Stimulated activated CD8-positive, alpha-beta memory T cell treated with anti-CD3 and anti-CD28 coated beads, Interleukin-15, amount 100 ng/mL, for 48 hours (primary cell): ENCODE measurements at places on chromosomes 11 and 22.
A peak's percentile ranks its signal among the peaks of the same experiment; 100 is the strongest.

DNA sequence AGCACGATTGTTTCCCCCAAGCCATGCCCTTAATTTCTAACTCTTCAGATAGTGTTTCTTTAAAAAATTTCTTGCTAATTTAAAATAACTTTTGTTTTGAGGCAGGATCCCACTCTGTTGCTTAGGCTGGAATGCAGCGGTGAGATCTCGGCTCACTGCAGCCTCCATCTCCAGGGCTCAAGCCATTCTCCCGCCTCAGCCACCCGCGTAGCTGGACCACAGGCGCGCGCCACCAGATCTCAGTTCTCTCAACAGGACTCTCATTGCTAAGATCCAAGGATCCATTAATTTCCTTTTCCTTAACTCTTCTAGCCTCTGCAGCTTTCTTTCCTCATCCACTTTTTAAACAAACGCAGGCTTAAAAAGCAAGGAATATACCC is 327 bp upstream of the MED17 start:
- no peak for DNase-seq

DNA sequence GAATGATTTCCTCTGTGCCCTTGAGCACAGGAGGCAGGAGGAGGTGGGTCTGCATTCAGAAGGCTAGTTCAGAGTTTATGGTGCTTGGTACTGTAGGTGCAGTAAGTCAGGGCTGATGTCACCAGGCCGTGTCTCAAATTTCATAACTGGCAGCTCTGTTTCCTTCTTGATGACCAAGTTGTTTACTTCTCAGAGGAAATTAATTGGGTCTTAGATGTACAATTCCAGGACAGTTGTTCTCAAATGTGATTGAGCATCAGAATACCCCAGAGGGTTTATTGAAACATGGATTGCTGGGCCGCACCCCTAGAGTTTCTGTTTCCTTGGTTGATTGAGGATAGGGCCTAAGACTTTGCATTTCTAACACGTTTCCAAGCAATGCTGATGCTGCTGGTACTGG is 6.2 kb downstream of the AMOTL1 start:
- no peak for DNase-seq

DNA sequence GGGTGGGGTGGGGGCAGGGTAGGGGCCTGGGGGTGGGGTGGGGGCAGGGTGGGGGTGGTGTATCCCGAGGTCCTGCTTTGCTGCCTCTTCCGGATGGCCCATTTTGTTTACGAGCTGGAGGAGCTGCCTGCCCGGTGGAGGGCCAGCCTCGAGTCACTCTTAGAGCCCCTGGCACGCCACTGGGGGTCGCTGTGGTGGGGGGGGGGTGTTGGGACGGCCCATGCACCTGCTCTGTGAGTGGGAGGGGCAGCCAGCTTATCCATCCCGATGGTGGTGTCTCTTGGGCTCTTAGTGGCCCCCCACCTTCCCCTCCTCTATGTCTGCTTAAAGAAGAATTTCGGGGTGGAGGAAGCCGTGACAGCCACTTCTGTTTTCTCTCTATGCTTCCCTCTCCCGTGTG is 24.6 kb downstream of the MRGPRD start:
- DNase-seq, result no peak

GRCh38 chr11:134228625-134229024 is 4.2 kb downstream of the VPS26B start:
- DNase-seq, result no peak

- DNase-seq, result no peak
These were observed 162.5 kb downstream of the COMMD9 start for GRCh38 chr11:36126678-36127077.

DNA sequence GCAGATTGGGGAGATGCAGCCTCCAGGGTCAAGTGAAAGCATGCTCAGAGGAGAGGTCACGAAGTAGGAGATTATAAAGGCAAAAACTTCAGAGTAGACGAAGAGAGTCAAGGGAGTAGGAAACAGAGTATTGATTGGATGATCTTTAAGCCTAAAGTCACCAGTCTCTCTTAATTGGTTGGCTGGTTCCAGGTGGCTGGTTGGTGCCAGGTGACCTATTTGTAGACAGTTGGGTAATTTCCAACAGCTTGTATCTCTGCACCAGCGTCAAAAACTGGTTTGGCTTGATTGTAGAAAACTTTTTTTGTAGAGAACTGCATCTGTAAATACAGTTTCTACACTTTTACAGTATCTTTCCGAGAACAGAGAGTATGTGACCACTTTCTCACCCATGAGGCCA is 75.7 kb upstream of the CCDC90B start:
- no peak for DNase-seq

- DNase-seq, result no peak
These were observed 102.7 kb upstream of the CCT8L2 start for GRCh38 chr22:16695261-16695660.

DNA sequence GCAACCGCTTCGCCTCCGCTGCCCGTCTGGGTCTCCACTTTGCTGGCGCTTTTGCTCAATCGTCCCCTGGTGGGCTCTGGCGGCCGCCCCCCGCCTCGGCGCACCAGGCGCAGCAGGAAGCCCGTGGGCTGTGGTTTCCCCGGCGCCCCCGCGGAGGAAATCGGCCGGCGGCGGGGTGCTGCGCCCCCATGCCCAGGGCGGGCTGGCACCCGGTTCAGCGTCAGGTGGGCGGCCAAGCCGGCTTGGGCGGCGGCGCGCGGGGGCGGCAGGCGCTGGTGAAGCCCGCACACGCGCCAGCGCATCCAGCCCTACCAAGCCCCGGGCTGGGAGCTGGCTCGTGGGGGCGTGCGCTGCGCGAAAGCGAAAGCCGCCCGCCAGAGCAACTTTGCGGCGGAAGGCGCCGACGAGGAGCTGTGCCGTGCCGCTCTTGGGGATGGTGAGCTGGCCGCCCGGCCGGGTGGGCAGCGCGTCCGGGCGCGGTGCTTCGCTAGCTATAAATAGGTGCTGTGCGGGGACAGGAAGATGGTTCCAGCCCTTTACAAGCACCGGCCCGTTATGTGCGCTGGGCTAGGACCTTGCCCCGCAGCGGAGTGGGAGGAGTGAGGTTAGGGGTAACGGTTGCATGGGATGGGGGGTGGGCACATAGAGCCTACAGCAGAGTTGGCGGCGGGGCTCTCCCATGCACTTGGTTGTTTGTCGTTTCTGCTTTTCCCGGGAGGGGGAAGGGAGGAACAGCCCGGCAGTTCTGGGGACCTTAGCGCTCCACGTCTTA is 25.0 kb upstream of the SUSD2 start:
- DNase-seq, result peak; percentile 63

- no peak for DNase-seq
These were observed 725.2 kb downstream of the DLG2 start for GRCh38 chr11:84901991-84902390.

DNA sequence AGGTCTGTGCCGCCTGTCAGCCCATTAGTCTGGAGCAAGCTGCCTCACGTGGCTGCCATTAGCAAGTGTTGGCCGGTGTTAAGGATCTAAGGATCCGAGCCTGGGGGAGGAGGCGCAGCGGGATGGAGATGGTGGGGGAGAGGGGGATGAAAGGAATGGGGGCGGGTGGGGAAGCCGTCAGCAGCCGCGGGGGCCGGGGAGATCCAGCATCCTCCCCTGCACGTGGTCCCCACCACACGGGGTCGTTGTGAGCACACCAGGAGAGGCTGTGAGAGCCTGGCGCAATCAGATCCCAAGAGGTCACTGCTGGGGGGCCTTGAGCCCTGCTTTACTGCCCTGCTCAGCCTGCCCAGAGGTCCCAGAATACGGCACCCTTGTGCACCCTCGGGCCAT is 7.3 kb downstream of the CABP7 start:
- DNase-seq, result no peak

GRCh38 chr11:1831338-1832210 is 3.2 kb upstream of the SYT8 start:
- DNase-seq, result no peak

- DNase-seq, result no peak
These were observed 8.9 kb downstream of the ALX4 start for GRCh38 chr11:44300844-44301563.

DNA sequence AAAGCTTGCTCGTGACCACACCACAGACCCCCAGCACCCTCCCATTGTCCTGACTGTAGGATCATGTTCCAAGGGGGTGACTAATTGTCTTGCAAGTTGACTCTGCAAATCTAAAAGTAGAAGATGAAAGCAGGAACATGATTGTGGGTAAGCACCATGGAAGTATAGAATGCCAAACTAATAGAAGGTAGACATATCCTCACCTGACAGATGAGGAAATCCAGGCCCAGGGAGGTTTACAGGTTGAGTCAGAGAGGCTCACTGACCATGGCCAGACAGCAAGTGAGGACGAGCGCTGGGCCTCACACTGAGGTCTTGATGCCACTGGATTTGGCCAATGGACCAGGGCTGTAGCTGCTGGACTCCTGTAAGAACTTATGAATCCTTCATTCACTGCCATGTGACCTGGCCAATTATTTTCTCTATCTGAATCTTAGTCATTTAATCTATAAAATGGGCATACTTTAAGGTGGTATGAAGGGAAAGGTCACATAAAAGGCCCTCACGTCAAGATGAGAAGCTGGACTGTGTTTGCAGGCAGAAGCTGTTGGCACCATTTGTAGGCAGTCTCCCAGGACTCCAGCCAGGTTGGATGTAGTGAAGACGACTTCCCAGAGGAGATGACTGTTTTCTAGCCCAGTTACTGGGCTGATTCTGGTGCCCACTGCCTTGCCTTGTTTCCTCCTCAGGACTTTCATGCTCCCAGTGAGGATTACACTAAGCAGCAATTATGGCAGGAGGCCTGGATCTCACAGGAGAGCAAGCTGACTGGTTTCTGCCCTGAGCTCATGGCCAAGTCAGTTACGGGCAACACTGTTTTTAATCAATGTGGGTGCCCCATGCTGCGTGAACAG is 54.6 kb downstream of the GAB4 start:
- DNase-seq, result no peak

GRCh38 chr11:12213883-12214282 is 103.5 kb downstream of the MICAL2 start:
- DNase-seq, result no peak

GRCh38 chr11:61919705-61920631 is 2.6 kb upstream of the RAB3IL1 start:
- no peak for DNase-seq

DNA sequence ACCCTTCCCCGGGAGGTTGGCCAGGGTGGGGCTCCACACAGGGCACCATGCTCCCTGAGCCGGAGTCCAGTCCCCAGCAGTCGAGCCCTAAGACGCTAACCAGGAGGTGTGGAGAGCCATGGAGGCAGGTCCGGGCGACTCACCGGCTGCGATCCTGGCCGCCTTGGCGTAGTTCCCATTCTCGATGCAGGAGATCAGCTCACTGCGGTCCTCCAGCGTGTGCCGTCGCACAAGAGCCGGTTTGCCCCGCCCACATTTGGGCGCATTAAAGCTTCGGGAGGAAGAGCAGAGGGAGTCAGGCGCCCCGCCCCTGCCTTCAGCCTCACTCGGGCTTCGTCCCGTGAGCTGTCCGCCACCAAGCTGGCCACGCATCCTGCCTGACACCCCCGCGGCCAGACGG is 50.8 kb downstream of the BRD1 start:
- no peak for DNase-seq

GRCh38 chr22:47495110-47495509 is 732.7 kb downstream of the TBC1D22A start:
- no peak for DNase-seq

- DNase-seq, result no peak
These were observed 32.4 kb downstream of the NF2 start for GRCh38 chr22:29635734-29636357.

DNA sequence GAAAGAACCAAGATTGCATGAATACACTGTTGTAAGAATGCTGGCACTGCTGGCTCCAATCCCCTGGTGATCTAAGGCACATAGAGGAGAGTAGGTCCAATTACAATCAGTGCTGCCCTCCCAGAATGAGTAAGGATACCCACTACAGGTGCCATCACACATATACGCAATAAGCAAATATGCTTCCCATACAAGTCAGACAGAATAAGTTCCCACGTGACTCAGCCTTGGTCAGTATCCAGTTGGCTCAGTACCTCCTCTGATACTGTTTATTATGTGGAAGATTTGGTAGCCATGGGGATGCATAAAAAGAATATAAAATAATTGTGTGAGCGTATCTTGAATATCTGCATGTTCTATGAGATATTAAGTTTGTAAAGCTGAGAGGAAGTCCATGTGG is 8.9 kb upstream of the OR2D3 start:
- DNase-seq, result no peak

DNA sequence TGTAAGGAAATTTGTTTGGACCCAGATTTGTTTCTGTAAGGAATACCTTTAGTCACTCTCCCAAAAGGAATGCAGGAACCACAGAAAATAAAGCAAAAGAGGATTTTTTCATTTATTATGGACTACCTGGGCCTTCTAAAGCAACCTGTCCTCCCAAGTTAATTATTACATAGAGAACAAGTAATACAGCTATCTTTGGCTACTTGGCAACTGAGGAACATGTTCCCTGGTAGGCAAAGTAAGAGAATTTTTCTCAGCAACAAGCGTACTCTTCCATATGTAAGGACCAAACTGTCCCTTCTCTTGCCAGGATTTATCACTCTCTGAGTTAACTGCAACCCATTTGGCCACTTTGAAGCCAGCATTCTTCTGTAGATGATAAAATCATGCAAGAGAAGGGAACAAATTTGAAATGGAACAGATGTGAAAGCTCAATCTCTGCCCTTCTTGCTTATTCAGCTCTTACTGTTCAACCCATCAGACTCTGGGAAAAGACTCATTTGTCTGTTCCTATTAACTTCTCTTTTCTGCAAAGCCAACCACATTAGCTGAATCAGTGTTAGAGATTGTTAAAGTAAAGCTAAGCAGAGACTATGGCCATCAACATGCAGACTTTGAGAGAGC is 190.2 kb downstream of the SWAP70 start:
- no peak for DNase-seq

DNA sequence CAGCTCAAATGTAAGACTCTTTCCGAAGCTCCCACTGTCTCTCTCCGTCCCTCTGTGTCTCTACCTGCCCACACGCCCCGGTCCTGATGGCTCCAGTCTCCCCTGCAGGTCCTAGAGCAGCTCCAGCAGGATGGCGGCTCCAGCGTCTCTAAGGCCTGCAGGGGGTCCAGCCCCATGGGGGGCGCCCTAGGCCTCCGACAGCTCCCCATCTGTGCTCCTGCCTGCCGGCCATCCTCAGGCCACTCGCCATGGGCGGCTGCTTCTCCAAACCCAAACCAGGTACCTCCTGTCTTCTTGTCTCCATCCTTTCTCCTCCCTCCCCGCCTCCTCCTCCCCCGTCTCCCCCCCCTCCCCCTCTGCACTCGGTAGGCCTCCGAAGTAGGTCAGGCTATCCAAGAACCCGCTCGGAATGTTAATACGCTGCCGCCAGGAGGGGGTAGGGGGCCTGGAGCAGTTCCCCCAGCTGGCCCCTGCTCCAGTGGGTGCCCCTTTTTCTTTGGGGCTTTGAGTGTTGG is 699 bp downstream of the AIFM3 start:
- no peak for DNase-seq

DNA sequence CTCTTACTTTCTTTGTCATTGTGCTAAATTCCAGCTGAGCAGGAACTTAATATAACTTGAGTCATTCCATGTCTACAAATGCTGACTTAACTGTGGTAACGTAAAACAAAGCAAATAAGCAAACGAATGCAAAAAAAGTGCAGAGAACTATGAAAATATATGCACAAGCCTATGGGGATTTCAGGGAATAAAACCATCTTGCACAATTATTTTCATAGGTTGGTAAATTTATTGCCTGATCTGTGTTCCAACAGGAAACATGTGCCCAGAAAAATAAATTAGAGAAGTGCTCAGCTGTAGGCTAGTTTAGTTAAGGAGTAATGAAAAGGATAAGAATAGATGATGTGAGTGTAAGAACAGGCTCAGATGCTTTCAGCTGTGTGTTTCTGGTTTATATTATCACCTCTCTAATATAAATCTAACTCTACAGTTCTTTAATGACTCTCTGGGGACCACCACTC is 1169.3 kb downstream of the LRRC4C start:
- no peak for DNase-seq
